ENCODE measurements at places on chromosomes 16 and 17.

GRCh38 chr16:86963600-86964575, 353.3 kb downstream of the C16orf95 start:
- DNase-seq, result no peak

- no peak for DNase-seq
Measured at GRCh38 chr16:79589601-79590102, 10.9 kb downstream of the MAF start.

DNA sequence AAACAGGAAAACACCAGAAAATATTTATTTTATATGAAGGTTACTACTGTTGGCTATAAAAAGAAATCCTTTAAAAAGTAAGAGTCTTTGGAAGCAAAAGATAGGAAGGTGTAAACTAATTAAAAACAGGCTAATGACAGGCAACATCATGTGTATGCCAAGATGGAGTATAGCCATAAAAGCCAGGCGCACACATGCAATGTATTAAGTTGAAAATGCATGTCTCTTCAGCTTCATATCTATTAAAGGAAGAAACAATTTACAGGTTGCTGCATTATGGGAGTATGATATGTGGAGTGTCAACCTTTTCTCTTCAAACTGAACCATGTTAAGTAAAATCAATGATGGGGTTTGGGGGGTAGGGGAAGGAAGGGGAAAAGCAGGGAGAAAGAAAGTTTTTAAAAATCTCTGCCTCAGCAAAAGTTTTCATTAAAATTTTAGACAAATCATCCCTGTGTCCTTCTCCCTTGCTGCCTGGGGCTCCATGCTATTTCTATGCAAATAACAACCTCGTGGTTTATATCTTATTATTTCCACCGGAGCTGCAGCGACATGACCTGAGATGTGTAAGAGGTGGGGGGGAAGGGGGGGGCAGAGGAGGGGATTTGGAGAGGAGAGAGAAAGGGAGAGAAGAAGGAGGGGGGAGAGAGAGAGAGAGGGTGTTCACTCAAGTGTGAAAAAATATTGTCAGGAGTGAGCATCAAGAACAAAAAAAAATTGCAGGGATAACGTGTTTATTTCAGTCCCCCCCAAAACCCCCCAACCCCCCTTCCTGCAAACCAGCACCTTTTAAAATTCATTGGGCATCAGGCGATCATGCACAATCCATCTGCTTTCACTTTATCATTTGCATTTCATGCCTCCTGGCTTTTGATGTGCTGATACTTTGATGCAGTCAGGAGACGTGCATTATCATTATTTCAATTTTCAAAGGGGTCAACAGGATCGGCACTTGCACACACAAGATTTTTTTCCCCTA, 197.6 kb downstream of the AATF start:
- no peak for DNase-seq

DNA sequence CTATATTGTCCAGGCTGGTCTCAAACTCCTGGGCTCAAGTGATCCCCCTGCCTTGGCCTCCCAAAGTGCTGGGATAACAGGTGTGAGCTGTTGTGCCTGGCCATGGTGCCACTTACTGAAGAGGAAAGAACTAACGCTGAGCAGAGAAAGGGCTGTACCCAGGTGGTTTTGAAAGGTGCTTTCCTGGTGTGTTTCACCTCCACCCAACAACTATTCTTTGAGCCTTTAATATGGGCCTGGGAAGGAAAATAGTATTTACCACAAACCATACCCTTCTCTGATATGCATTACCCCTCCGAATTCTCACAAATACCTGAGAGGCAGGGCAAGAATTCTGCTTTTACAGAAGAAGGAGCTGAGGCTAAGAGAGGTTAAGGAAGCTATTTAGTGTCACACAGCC, 24.8 kb downstream of the KPNA2 start:
- DNase-seq, result no peak

GRCh38 chr16:30095166-30096078, 591 bp downstream of the YPEL3 start:
- no peak for DNase-seq

- DNase-seq, result peak; percentile 87
Measured at GRCh38 chr17:48241131-48241591, 133.6 kb downstream of the SNX11 start.

DNA sequence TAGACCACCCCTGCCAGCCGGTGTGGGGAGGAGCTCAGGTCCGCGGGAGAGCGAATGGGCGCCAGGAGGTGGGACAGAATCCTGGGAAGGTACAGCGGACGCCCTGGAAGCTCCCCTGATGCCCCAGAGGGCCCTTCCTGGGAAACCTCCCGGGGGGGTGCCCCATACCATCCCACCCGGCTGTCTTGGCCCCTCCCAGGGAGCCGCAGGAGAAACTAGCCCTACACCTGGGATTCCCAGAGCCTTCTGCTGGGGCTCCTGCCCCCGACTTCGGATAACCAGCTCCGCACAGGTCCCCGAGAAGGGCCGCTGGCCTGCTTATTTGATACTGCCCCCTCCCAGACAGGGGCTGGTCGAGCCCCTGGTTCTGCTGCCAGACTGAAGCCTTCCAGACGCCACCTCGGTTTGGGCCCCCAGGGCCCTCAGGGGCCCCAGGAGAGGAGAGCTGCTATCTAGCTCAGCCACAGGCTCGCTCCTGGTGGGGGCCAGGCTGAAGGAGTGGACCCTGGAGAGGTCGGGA, 3.0 kb upstream of the CBX4 start:
- DNase-seq, result no peak

DNA sequence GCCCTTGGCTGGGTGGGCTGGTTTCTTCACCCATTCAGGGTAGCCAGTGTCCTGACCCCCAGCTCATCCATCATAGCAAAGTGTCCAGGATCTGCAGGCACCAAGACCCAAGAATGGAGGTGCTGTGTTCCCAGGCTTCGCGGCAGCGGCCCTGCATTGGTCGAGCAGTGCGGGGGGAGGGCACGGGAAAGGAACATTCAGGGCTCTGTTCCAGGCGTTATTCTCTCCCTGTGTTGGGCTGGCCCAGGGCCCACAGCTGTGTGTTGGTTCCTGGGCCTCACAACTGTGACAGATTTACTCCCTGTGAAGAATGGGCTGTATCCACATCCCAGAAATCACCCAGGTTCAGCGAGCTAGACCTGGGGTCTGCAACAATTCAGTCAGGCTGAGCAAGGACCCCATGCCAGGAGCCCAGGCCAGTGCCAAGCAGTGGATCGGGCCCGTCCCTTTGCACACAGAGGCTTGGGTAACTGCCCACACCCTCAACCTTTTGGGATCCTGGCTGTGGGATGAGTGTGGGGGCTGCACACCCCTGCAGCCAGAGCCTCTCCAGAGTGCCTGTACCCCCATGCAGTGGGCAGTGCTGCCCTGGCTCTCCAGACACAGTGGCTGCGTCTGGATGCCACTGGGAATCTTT, 10.0 kb downstream of the GPT2 start:
- no peak for DNase-seq

- peak; percentile 54 for DNase-seq
Measured at GRCh38 chr17:28368306-28368831, 1.7 kb downstream of the VTN start.

GRCh38 chr17:2825253-2825970, 29.2 kb downstream of the RAP1GAP2 start:
- no peak for DNase-seq

DNA sequence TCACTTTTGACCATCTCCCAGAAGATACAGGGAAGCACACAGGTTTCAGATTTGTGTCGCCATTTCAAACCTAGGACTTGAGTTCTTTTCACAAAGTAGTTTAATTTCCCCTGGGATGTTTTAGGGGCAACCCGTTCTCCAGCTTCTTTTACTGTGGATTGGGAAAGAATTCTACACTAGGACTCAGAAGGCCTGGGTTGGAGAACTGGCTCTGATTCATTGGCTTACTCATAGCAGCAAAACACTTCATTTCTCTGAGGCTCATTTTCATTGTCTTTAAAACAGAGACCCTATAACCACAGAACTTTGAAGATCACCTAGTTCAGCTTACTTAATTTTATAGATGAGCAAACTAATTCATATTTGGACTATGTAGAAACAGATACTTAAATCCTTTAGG, 175.9 kb upstream of the SALL1 start:
- no peak for DNase-seq

DNA sequence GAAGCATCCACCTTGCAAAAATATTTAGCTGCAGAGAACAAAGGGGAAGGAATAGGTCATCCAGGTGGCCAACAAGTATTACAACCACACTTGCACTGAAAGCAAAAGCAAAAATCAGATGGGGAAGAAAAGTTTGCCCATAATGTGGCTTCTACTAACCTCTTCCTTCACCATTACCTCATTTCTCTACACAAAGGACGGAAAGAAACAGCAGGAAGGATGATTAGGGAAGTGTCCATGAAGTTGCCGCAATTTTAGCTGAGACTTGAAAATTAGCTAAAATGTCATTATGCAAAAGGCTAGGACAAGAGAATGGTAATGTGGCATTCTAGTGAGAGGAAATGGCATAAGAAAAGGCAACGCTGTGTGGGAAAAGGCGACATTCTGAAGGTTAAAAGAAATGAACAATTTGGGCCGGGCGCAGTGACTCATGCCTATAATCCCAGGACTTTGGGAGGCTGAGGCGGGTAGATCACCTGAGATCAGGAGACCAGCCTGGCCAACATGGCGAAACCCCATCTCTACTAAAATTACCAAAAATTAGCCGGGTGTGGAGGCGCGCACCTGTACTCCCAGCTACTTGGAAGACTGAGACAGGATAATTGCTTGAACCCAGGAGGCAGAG, 13.7 kb downstream of the KANSL1 start:
- DNase-seq, result no peak

DNA sequence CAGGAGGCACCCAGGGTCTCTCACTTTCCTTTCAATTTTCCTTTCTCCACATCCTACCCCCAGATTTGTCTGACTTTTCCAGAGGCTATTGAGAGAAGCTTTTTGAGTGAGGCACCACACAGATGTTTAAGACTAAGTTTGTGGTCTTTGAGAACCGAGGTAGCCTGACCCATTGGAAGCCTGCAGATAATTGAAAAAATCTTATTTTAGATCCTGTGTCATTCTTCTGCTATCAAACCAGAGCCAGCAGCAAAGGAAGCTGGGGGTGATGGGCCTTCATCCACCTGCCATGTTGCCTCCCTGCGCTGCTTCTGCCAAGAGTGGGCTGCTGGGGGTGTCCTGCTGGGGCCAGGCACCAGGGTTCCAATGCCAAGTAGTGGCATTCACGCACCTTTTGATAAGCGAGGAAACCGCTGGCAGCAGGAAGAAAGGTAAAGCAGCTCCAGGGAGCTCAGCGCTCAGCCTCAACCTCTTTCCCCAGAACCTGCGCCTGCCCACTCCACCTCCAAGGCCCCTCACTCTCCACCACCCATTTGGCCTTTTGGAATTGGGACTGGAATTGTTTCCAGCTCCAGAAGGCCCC, 55.6 kb downstream of the MPRIP start:
- DNase-seq, result no peak

DNA sequence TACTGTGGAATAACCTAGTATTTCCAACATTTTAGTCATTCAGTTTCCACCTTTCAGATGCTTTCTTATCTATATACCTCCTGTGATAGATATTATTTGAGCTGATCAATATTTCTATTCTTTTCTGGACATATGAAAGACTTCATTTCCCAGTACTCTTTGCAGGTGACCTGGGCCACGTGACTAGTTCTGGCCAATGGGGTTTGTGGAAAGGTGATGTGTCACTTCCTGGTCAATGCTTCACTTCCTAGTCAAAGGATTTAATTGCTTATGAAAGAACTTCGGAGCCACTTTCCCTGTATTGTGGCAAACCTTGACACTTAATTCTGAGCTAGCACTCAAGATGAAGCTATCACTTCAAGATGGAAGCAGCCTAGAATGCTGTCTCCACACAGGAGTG, 248.9 kb upstream of the FOXF1 start:
- peak; percentile 9 for DNase-seq

- DNase-seq, result no peak
Measured at GRCh38 chr17:40107522-40108174, 7.3 kb upstream of the NR1D1 start.

GRCh38 chr16:53966821-53967571, 263.0 kb downstream of the FTO start:
- DNase-seq, result no peak

DNA sequence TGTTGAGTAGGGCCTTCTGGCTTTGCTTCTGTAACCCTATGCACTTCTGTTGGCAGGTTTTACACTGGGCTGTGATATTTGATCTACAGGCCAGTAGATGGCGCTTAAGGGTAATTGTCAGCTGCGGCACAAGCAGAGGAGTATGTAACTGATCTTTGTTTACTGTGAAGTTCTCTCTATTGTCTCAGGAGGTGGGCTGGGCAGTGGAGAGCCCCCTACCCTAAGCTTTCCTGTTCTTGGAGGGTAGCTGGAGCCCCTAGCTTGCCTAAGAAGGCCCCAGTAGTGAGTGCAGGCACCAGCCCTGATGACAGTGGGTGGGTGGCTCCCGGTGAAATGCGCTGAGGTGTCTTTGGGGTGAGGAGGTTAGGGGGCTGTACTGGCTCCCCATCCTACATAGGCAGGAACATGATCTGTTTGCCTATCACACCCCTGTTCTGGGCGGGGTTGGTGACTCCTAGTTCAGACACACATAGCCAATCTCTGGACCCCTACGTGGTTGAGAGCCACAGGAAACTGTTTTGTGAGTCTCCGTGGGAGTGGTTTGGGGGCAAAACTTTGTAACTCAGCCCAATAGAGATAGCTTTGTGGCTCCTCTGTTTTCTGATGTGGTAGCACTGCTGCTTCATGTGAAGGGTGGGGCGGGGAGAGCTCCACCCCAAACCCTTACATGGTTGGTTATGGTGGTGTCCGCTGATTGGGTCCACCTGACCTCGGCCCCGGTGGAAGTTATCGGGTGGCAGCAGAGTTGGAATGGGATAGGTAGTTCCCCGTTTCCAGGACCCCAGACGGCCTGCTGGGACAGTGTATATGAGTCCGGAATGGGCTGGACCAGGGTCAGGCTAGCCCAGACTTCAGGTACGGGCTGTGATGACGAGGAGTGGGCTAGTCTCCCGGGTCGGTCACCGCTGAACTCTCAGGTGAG, 60.4 kb downstream of the SLFN11 start:
- DNase-seq, result peak; percentile 80

GRCh38 chr17:7559320-7560171, 996 bp downstream of the TNFSF13 start:
- peak; percentile 43 for DNase-seq

DNA sequence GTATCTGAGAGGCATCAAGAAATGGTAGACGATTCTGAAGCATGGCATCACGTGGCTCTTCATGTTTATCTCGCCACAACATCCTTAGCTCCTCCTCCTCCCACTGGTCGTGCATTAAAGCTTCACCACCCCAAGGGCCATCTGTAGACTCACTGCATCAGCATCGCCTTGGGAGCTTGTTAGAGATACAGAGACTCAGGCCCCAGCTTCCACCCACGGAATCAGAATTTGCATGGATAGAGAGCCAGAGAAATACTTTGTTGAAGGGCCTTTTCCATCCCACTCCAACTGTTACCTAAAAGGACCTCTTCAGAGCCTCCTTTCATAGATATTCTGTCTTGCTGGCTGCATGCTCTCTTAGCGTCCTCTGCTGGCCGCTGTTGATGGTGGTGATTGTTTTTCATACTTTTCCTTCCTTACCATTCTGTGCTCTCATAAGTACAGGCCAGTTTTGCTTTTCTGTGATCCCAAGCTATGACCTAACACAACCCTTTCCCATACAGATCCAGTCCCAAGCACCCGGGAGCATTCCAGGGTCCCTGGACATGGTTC, 1049.4 kb upstream of the EEF2KMT start:
- DNase-seq, result peak; percentile 13
